Stimulated activated CD8-positive, alpha-beta memory T cell treated with anti-CD3 and anti-CD28 coated beads, Interleukin-2, amount 100 ng/mL, for 48 hours (primary cell): ENCODE measurements at places on chromosomes 11 and 22.
A peak's percentile ranks its signal among the peaks of the same experiment; 100 is the strongest.

- DNase-seq, result no peak
These were observed 96.1 kb upstream of the LRRC55 start for GRCh38 chr11:57085611-57086010.

- DNase-seq, result no peak
These were observed 48.6 kb downstream of the GAB4 start for GRCh38 chr22:16959345-16959930.

DNA sequence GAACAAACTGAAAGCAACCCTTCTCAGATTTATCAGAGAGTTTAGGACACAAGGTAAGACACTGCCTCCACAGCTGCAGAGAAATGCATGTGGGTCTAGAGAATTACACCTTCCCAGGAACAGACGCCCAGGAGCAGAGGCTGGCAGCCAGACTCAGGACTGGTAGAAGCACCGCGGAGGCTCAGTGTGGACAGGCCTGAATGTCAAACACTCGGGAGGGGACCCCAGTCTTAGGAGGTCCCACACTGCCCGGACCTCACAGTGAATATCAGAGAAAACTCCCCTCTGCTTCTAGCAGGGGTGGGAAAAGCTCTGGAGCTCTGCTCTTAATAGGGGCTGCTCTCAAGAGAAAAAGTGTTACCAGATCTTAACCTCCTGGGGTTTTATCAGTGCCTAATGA is 952.7 kb downstream of the BRD1 start:
- DNase-seq, result no peak

- no peak for DNase-seq
These were observed 14.5 kb upstream of the CYTH4 start for GRCh38 chr22:37267661-37268413.

DNA sequence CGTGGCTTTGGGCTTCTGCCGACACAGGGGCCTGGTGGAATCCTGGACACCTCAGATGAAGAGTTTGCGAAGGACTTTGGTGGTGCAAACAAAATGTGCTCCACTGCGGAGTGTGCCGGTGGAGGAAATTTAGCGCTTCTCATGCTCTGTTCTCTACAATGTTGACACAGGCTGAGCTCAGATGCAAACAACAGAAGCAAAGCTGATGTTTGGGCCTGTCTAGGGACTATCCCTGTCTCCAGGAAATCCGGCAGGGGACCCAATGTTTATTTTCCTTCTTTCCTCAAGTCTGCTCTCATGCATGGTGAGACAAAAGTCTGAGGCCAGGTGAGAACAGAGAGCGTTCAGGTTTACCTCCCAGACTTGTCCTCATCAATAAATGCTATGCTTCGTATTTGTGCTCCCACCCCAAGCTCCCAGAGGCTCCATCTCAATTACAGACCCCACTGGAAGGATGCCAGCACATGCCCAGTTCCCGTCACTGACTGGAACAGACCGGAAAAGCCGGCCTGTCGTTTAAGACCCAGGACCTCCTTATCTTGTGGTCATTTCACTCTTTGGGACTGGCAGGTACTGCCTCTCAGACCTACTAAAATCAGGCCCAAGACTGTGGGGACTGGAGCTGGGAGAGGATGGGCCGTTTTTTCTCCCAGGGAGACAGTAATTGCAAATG is 105.7 kb upstream of the B3GAT1 start:
- DNase-seq, result no peak

- no peak for DNase-seq
These were observed 44.0 kb downstream of the KIAA1671 start for GRCh38 chr22:24996420-24996952.

- DNase-seq, result no peak
These were observed 4.3 kb upstream of the CCND1 start for GRCh38 chr11:69636512-69637197.

GRCh38 chr22:40498420-40499208 is 128.2 kb downstream of the SGSM3 start:
- no peak for DNase-seq

DNA sequence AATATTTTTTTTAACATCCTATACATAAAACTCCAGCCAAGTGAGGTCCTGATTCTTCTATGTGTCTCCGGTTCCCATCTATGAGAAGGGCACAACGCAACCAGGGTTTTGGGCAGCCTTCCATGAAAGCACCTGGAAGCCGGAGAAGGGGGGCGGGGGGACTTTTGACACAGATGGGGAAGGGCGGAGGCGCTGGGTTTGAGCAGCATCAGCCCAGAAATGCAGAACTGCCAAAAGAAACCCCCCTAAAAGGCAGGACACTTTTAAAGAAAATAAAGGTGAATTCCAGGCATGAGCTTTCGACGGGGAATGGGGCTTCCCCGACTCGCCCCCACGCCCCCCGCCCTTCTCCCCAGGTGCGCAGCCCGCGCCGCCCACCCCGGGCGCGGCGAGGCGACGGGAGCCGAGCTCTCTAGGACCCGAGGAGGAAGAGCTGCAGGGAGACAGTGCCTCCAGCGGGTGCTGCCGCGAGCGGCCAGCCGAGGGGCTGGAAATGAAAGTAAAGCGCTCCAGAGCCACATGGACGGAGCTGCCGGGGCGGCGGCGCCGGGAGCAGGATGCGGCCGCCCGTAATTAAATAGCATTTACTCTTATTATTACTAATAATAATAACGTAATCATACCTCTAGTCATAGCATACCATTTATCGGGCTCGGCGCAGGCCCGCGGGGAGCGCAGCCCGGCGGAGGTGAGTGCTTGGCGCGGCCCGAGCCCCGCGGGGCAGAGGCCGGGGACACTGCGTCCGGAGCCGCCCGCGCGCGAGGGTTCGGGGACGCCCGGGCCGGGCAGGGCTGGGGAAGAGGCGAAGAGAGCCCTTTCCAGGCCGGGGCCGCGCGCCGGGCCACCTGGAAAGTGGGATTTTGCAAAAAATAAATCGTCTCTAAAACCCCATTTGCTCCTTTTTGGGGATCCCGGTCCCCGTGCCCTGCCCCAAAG is at the start of gene ZC3H7B:
TSS of gene ZC3H7B (plus strand) at position 441 of the 936 bp plus-strand sequence. CDS start 19,136 bp downstream, outside the sequence.
- peak; percentile 64 for DNase-seq

DNA sequence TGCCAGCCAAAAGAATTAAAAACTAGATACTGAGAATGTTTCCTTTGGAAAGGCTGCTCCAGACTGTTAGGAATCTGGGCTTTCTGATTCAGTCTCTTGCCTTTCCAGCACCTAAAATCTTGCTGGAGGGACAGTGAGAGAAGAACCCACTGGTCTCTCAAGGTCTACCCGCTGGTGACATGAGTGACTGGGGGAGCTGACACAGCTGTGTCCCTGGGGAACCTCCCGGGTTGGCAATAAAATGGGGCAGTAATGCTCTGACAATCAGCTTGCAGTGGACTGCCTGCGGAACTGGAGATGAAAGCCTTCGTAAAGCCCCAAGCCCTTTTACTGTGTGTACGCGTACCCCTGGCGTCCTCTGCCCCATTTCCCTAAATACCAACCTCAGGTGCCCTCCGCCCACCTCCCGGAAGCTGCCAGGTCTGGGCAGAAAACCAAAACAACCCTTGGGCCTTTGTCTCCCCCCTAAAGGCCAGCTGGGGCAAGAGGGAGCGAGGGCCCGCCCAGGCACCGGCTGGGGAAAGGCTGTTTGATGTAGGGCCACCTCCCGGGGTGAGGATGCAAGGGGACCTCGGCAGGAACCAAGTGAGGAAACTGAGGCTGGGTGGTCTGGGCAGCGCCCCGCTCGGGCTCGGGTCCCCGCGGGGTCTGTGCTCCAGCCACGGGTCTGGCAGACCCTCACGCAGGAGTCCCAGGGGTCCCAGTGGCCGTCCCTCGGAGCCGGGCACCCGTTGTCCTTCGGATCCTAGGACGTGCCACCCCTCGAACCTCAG is 741 bp downstream of the CARS1 start:
- DNase-seq, result no peak

DNA sequence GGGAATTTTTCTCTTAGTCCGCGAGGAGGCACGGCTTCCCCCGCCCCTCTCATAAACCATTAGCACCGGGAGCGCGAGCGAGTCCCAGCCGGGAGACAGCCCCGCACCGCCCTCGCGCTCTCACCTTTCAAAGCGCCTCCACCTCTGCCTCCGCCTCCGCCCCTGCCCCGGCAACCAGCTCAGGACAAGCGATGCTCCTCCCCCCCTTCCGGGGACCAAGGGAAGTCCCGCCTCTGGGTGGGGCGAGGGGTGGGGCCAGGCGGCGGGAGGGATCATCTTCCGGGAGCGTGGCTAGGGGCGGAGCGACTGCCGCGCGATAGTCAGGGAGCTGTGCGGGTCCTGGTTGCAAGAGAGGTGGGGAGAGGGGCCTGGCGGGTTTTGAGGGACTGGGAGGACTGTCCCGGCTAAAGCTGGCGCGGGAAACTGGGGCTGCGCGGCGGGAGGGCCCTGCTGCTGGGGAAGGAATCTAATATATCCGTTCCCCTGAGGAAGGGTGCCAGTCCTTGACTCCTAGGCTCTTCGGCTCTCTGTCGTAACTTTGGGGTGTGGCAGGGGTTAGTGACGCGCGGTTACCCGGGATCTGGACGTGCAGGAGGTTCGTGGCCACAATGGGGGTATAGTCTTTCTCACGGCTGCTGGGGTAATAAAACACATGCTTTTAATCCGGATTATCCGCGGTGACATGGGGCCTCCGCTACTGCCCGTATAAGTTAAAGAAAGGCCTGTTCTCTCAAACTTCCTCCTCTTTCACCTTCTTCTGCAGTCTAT is at the start of the genes CCDC82 and JRKL:
TSS of gene CCDC82 (minus strand) at position 193 of the 768 bp plus-strand sequence. CDS start 5,165 bp downstream, outside the sequence.
TSS of gene JRKL (plus strand) at position 294 of the 768 bp plus-strand sequence. CDS start 637 bp downstream, outside the sequence.
- peak; percentile 98 for DNase-seq

DNA sequence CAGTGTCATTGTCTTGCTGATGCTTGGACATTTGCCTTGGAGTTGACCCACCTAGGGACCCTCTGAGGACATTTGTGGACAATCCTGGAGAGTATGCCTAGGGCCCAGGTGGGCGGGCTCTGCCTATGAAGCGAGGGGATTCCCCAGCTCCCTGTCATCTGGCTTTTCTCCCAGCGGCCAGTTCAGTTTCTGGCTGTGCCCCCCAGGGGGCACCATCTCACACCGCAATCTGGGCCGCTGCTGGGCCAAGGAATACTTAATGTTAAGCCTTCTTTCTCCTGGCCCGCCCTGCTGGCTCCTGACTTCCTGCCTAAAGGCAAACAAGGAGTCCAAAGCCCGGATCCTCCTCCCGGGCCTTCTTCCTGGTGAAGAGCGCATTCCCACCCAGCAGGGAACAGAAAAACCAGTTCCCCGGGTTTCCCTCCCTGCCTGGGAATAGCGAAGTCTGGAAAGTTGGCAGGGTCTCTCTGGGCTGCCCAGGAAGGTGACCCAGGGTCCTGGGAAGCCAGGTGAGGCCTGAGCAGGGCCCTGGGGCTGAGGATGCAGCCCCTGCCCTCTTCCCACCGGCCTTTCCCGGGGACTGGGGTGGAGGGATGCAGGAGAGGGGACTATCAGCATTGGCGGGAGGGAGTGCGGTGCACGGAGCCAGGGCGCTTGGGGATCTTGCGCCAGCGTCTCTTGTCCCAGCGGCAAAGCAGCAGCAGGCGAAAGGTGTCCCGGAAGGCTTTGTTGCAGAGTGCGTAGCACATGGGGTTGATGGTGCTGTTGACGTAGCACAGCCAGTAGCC is 11.9 kb downstream of the CHRM1 start:
- no peak for DNase-seq

GRCh38 chr22:49838771-49839717 is 11.4 kb upstream of the BRD1 start:
- DNase-seq, result peak; percentile 75

- no peak for DNase-seq
These were observed 701 bp downstream of the DIXDC1 start for GRCh38 chr11:111937844-111938243.

- DNase-seq, result no peak
These were observed 126.5 kb downstream of the CHST1 start for GRCh38 chr11:45538939-45539338.

DNA sequence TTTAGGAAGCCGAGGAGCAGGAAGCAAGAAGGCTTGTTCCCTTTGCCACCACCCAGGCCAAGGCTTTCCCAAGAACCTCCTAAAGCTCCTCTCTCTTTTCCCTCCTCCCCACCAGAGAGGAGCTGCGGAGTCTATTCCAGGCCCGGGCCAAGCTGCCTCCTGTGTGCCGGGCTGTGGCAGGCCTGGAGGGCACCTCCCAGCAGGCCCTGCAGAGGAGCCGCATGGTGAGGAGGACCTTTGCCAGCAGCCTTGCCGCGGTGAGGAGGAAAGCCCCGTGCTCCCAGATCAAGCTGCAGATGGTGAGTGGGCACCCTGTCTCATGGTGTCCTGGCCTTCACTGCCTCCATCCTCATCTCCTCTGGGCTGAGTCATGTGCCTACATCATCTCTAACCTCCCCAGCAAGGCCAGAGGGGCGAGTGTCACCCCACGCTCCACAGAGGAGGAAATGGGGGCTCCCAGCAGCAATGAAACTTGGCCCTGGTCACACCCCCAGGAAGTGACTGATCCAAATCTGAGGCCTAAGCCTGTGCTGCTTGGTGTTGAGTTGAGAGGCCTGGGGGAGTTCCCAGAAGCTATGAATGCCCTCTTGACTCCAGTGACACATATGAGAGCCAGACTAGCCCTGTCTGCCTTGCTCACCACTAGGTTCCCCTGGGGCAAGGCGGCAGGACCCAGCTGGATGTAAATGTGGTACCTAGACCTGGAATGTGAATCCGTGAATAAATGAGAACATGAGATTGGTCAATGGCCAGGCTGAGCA is 104.2 kb downstream of the MYO18B start:
- peak; percentile 13 for DNase-seq

DNA sequence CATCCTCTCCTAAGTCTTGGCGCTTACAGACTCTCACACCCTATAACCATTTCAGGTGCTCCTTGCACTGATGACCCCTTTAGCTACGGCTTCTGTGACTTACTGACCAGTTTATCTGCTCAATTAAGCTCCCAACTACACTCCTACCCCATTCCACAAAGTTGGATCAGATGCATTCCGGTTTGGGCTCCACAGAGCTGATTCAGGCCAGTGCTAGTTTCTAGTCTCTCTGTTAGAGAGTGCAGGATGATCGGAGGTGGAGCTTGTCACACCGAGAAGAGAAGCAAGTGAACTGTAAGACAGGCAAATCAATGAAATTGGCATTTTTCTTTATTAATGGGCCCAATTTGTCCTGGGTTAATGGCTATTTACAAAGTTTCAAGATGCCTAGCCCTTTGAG is 436.8 kb upstream of the CADM1 start:
- DNase-seq, result no peak

GRCh38 chr11:30364139-30364836 is 41.4 kb downstream of the ARL14EP start:
- no peak for DNase-seq

DNA sequence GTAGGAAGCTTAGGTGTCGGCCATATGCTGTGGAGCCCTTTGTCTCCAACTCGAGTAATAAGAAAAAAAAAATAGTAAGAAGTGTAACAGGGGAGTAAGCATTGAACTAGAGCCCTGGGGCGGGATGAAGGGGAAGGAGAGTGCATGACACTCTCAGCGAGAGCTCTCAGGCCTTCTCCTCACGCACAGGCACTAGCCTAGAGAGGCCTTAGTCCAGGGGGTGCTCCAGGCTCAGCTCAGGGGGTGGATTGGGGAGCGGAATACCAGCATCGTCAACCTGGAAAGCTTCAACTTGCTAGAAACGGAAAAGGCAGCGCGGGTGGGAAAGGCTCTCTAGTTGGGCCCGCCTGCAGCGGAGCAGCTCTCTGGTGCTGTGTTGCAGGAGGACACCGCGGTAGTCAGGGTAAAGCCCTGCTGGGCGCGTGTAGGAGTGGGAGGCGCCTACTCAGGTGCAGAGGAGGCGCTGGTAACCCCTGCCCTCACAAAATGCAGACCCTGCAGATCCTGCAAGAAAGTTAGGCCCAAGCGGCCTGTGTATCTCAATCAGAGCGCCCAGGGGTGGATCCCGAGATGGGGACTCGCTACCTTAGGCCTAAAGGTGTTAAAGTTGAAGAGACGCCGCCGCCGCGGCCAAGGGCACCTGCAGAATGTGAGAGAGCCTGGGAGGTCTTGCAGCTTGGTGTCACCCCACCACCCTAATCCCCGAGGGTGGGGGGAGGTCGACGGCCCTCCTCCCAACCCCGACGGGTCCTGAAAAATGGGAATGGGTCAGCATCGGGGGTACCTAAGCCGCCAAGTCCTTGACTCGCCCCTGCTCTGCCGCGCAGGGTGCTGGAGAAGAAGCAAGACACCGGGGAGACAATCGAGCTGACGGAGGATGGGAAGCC is 2.8 kb downstream of the SLC17A6 start:
- no peak for DNase-seq
